GM03348 (cell line): ENCODE measurements at places on chromosomes 12 and 14.

- DNase-seq: no peak
These were observed 161.1 kb downstream of the BTG1 start for GRCh38 chr12:91984556-91984955.

DNA sequence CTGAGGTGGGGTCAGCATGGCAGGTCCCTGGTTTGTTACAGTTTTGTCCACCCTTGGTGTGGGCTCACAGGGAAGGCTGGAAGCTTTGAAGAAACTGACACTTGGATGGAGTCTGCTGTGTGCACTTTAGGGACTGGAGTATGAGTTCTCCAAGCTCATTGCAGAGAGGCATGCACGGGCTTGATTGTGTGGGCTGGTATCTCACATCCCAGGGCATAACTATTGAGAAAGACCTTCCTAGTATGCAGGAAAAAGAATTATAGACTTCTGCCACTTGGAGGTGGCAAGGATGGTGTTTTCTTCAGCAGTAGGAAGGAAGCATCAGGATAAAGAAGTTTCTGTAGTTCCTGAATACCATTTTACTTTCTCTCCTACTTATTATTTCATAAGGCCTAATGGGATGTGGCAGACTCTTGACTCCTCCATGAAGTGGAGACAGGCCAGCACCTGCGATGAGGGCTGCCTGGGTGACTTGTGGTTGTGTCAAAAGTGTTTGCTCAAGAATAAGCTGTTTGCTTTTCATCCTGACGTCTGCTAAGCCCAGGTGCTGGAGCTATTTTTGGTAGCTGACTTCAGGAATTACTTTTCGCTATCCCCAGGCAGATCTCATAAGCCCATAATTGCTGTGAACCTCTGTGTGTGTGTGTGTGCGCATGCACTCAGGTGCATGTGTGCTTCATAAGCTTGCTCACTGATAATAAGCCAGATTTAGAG, 125.8 kb downstream of the KTN1 start:
- DNase-seq: no peak

DNA sequence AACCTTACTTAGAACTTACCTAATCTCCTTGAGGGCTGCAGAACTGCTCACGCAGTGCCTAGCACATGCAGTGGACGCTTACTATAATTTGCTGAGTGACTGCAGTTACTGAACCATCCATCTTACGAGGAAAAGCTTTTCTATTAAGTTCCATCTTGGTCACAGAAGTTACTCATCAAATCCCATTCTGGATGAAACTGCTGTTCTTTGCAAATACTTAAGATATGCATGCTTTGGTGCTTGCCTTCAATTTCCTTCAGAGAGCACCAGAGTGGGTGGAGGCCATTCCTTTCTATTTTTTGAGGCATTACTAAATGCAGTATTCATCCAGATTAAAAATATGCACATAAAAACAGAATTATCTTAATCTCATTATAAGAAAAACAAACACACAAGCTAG, 17.7 kb upstream of the PELI2 start:
- peak; percentile 42 for DNase-seq

GRCh38 chr14:51431741-51432140, 191.7 kb downstream of the TMX1 start:
- DNase-seq: no peak

- peak; percentile 20 for DNase-seq
These were observed 8.7 kb downstream of the KITLG start for GRCh38 chr12:88571543-88571942.

DNA sequence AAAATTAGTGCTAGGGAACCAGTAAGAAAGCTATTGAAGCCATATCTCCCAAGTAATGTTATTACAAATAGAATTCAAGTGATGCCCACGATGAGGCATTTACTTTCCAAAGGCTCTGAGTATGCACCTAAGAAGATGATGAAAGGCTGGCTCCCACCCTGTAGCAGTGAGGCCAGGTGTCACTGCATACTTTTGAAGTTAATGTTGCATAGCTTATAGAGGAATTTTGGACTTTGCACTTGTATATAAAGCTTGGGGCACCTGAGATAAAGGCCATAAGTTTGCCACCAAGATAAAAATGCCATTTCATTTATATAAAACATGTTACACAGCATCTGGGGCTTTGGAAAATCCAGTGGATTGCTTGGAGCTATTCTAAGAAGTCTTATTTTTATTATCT, 96.2 kb downstream of the PTPRB start:
- no peak for DNase-seq

GRCh38 chr14:49164074-49164473, 422.1 kb downstream of the RPS29 start:
- no peak for DNase-seq

DNA sequence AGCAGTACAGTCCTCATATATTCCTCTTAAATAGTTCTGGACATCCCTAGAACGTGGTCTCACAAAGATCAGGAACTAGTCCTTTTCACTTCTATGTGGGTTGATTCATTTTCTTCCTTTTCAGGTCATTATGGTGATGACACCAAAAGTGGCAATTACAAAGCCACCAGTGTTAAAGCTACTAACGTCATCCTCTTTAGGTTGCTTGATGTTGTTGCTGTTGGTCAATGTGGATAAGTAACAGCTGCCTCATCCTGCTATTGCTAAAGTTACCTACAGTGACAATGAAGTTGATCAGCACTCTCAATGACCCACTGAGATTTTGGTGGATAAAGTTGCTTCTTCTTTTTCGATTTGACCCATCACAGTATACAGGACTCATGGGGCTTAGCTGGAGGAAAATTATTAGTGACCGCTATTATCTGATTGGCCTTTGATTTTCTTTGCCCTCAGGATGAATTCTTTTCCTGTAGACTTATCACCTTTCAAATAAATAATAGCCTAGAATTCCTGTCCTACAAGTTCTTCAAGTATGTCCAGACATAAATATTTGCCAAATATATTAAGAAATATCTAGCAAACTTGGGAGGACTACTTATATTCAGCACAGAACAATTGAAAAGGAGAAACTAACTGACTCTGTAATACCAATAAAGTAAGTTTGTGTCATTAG, 54.0 kb upstream of the ATP2B1 start:
- DNase-seq: no peak

GRCh38 chr12:27828196-27828595, 48.2 kb upstream of the MANSC4 start:
- peak; percentile 20 for DNase-seq

- no peak for DNase-seq
These were observed 172.4 kb upstream of the PLXNC1 start for GRCh38 chr12:93976024-93976423.

GRCh38 chr12:46343118-46343852, 29.3 kb downstream of the SLC38A2 start:
- DNase-seq: no peak

DNA sequence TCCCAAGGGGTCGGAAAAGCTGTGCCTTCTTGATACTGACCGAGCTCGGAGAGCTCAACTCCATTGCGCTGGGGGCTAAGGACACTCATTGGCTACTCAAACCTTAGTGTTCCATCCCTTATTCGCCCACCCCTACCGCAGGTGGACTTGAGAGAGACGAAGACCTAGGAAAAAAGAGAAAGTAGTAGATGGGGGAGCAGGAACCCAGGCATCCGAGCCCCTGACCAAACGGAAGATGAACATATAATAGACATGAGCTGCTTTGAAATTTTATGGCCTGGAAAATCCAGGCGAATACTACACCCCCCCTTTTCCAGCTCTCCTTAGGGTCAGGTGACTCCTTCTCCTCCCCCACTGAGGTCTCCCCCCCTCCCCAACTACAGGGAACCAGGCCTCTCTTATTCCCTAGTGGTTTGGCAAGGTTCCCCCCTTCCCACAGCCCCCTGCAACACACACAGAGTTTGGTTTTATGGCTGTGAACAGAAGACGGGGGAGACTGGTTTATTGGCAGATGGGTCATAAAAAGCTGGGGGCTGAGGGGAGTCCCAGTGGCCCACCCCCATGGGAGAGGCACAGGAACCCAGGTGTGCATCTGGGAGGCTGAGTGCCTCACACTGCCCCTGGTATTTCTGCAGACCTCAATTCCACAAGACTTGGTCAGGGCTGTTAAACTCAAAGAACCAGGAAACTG, 1.6 kb downstream of the GDF11 start:
- no peak for DNase-seq

DNA sequence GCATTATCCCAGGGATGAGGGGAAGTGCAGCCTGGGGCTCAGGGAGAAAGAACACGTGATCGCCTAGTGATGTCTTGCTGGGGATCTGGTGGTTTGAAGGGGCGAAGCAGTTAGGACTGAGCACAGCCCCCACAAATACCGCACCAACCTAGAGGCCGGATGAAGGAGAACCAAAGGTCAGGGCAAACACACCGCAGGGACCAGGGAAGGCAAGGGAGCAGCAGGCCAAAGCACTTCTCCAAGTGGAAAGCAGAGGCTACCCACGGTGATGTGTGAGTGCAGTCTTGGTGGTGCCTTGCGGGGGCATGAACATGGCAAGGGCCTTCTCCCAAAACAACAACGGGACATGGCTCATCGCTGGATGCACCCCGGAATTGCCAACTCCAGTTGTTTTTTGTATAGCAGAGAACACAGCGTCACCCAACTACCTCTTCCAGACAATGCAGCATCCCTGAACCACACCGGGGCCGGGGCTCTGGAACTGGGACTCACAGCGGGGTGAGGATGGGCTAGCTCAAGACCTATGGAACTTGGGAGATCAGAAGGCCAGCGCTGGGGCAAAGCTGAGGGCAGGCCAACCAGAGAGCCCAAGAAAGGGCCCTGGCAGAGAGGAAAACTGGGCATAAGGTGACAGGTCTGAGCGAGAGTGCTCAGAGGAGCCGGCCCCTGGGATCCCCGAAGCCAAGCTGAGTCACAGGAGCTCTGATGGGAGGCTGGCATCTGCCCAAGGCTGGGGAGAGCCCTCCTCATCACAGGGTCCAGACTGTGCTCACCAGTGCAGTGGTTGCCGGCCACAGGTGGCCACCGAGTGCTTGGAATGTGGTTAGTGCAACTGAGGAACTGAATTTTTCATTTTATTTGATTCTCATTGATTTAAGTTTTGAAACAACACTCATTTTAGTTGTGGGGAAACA, 11.1 kb downstream of the GALNT16 start:
- DNase-seq: no peak

GRCh38 chr12:97140355-97140754, 233.3 kb downstream of the NEDD1 start:
- DNase-seq: no peak

GRCh38 chr12:12527820-12528296, 34.8 kb downstream of the DUSP16 start:
- no peak for DNase-seq

DNA sequence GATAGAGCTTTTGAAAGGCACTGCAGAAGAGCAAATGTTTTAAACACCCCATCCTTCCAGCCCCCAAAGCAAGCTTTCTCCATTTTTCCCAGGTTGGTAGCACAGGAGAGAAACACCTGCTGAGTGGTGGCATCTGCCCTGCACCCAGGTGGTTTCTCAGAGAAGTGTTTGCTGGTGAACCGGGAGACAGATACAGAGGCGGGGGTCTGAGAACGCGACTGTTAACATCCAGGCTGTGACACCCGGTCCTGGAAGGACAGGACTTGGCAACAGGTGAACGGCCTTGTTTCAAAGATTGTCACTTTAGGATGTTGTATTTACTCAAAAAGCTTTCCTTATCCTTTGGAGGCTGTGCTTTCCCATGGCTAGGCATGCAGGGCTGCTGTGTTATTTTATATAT, 18.5 kb downstream of the MMAB start:
- no peak for DNase-seq

DNA sequence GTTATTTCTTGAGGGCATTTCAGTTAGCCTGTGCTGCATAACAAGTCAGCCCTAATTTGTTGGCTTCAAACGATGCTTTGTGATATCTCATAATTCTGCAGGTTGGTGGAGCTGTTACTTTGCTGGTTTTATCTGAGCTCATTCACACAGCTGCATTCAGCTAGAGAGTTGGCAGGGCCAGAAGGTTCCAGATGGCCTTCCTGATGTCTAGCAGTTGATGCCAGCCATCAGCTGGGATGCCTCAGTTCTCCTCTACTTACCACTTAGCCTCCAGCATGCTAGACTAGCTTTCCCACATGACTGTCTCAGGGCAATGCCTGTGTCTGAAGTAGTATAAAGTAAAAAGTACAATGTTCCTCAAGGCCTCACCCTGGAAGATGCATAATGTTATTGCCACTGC, 130.6 kb downstream of the SLC35F4 start:
- no peak for DNase-seq

DNA sequence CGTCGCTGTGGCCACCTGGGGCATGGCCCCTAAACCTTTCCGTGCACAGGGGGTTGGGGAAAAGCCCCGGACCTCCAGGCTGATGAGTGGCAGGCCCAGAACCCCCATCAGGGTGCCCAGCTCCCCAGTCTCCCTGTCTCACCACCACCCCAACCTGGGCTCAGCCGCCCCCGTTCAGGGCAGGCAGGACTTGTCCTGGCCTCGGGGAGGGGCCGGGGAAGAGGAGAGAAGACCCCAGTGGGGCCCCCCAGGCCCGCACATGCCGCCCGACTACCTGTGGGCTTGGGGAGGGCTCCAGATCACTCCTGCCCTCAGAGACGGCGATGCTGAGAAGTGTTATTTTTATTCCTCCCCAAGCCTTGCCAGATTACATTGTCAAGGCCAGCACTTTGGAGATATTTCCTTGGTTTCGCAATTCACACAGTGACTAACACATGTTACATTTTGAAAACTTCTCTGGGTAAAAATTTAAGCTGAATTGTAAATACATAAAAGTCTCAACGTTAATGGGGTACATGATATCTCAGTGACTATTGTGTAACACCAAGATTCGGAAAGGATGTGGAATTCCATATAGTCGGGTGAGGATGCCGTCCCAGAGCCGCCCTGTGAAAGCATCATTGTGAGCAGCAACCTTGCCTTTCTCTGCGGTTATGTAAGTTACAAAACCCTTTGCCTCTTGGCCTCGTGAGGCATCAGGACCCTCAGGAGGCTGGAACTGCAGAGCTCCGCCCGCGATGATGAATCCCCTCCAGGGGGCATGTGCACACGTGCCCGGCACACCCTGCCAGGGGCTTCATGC, 85.6 kb upstream of the DIO3 start:
- peak; percentile 76 for DNase-seq

GRCh38 chr14:29757188-29757680, 170.4 kb downstream of the PRKD1 start:
- no peak for DNase-seq

GRCh38 chr12:42162193-42162592, 17.5 kb upstream of the GXYLT1 start:
- no peak for DNase-seq

DNA sequence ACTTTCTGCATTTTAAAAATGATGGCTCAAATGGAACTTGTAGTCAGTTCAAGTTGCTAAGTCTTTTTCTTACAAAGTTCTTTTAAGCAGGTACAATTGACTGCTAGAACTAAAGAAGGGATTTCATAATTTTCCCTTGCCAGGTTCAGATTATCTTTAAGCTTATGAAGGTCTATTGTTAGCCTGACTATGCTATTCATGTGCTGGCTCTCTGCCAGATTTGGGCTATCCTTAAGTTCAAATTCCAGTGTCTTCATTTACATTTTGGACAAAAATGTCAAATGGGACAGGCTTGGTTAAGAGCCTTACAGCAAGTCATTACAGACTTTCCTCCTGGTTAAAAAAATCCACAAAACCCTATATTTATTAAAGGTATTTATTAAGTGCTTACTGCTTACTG, 42.3 kb downstream of the INSM2 start:
- DNase-seq: no peak
